Large intestine (tissue), 12 donors: ENCODE measurements at places on chromosomes 4 and X. TPM values are rescaled to one million over a fixed set of nuclear protein-coding genes. Genes with fewer than 3 reads are reported as not detected.

L1CAM gene
- polyA plus RNA-seq = 22.5 TPM

CTPS2 gene
- polyA plus RNA-seq = 43.4 TPM

GRCh38 chrX:35890699-35891098 lies 28.8 kb upstream of the CFAP47 start:
- H3K36me3 ChIP-seq = no peaks in the 10 kb centered on the region
- no peaks in the 10 kb centered on the region for H3K27me3 ChIP-seq
- no peaks in the 10 kb centered on the region for H3K4me1 ChIP-seq
- H3K27ac ChIP-seq = no peak overlapping the region
- no peak overlapping the region for H3K4me3 ChIP-seq

- H3K4me3 ChIP-seq = no peak overlapping the region
- no peak for DNase-seq
- no peaks in the 10 kb centered on the region for H3K4me1 ChIP-seq
- H3K36me3 ChIP-seq = no peaks in the 10 kb centered on the region
- no peaks in the 10 kb centered on the region for H3K27me3 ChIP-seq
These were observed 58.5 kb downstream of the ASMT start for GRCh38 chrX:1673337-1673736.

DNA sequence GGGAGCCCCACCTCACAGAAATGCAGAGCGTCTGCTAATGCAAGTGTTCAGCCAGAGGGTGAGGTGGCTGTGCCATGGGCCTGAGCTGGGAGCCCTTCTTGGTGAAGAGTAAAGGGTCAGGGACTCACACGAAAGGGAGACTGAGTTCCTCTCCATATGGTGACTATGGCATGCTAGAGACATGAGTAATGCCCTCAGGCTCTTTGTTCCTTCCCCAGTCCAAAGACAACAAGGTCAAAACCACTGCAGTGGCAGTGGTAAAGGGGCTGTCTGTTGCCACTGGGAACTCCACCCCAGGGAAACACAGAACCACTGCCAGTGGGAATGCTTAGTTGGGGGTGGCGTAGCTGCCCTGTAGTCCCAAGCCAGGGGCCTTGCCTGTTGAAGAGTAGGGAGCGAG lies 22.4 kb downstream of the RAB40AL start:
- peaks cover 5% of the 10 kb centered on the region for H3K4me1 ChIP-seq
- no peak overlapping the region for H3K4me3 ChIP-seq
- no peaks in the 10 kb centered on the region for H3K27me3 ChIP-seq
- DNase-seq = no peak

DNA sequence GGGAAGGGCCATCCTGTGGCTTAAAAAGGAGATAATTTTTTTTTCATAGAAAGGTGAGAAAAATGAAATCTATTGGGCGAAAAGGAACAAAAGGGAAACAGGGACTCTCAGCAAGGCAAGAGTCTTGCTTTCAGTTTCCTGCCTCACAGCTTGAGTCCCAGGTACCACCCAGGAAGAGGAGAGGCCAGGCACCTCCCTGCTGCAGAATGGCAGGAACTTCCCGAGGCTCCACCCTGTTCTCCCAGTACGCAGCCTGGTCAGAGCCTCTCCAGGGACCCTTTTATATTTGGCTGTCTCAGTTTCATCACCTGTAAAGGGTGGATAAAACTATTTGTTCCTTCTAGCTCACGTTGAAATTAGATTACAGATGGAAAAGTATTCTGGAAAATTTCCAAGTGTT lies 33.8 kb downstream of the UCHL1 start:
- no peaks in the 10 kb centered on the region for H3K27me3 ChIP-seq
- DNase-seq = no peak
- H3K4me3 ChIP-seq = no peak overlapping the region
- no peak overlapping the region for H3K27ac ChIP-seq
- H3K36me3 ChIP-seq = no peaks in the 10 kb centered on the region
